NCI-H187 (cell line): ENCODE measurements at places on chromosomes 3 and 15.

DNA sequence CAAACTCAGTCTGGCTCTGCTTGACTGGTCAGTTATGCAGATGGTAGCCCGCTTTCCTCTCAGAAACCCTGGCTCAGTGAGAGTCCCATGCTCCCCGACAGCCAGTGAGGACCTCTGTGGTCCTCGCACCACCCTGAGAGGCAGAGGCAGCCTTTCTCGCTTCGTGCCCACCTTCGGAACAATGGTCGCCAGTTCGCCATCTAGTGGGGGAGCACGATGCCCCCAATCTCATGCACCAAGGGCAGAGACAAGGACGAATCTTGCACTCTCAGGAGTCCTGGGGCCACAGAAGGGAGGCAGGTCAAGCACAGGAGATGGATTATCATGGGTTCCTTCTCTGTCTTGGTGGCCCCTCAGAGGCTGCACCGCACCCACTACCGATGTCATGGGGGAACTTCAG is 75.2 kb downstream of the RHCG start:
- no peak for DNase-seq

- DNase-seq, result no peak
These were observed 11.8 kb downstream of the INO80 start for GRCh38 chr15:41104234-41104633.

- no peak for DNase-seq
These were observed 50.0 kb upstream of the DGKG start for GRCh38 chr3:186411994-186412393.

DNA sequence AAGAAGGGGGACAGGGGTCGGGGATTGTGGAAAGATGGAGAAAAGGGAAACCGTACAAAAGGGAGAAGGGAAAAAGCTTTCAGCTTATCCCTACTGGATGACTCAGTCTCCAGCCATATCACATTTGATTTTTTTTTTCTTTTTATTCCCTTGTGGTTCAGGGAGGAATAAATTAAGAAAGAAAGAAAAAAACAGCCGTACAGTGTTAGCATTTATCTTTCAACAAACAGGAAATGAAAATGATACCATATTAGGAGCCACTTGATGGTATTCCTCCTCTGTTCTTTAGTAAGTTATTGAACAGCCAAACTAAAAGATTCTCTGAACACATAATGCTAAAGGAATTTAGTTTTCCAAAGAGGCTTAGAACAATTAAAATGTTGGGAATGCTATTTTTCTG is 594.4 kb downstream of the FOXP1 start:
- no peak for DNase-seq

- DNase-seq, result no peak
These were observed 54.9 kb downstream of the DCUN1D1 start for GRCh38 chr3:182925330-182925943.

DNA sequence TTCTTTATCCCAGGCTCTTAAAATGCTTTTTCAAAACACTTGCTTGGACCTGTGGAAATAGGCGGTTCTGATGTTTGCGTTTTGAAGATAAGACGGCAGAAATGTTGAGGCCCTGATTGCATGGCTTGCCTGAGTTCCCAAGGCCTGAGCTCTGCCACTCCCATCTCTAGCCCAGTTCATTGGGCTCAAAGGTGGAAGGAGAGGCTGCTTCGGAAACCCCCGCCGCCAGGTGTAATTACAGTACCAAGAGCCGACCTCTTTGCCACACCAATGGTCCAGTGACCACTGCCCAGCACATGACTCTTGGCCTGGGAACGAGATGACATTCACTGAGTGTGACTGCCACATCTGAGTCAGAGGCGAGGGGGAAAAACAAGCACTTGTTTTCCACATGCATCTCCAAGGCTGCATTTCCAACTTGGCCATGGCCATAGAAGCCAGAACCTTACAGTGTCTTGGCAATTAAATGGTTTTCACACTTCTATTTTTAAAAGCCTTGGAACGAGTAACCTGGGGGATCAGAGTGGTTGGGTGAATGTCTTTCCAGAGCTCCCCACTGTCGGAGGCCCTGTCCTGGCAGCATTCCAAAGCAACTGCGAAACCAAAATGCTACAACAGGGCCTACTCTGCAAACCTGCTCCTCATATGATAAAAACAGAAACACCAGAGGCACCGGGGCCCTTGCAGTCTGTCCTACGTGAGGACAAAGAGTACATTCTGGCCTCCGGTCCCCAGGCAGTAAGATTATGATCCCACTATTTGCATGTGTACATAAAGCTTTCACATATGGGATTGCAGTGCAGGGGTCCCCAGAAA is 63.8 kb upstream of the CGNL1 start:
- DNase-seq, result no peak

GRCh38 chr3:173238091-173238490 is 97.1 kb upstream of the SPATA16 start:
- no peak for DNase-seq

DNA sequence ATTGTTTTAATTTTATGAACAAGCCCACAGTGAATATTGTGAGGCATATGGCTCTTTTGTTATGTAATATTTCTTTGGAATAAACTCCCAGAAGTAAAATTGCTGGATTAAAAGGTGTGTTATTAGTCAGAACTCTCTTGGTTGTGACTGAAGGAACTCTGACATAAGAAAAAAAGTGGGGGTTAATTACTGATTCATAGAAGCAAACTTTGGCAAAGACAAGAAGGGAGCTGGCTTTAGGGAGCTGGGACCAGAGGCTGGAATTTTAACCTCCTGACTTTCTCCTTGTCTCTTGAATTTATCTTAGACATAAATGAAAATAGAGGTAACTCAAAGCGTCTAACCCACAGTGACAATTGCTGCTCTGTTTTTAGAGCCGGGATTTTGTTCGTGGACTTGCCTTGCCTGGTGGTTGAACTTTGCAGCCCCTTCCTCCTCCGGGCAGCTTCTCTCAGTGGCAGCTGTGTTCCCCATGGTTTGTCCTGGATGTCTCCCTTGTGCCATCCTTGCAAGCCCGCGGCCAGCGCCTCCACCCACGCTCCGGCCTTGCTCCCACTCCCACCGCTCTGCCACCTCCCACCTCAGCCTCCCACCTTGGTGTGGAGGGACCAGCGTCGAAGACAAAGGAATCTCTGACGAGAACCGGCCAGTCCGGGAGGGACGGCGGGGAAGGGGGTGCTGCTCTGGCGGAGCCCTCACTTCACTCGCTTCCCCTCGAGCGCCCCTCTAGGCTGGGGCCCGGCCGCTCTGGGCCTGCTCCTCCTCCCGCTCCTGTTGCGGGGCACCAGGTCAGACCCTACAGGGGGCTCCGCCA is 28.0 kb downstream of the ARHGAP31 start:
- DNase-seq, result no peak

DNA sequence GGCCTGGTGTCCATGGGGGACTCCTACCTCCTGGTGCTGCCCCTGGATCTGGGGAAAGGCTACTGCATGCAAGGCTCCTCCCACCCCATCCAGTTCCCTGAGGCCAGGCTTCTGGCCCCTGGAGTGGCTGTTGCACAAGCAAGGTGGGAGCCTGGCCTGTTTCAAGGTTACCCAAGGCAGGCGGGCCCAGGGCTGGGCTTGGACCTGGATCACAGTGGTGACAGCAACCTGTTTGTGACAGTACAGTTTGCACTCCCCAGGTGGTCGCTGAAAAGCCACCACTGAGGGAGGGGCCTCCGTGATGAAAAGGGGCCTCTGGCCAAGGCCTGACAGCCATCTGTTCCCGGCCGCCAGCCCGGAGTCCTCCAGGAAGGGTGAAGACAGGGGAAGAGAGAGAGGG is 14.4 kb upstream of the KY start:
- no peak for DNase-seq

DNA sequence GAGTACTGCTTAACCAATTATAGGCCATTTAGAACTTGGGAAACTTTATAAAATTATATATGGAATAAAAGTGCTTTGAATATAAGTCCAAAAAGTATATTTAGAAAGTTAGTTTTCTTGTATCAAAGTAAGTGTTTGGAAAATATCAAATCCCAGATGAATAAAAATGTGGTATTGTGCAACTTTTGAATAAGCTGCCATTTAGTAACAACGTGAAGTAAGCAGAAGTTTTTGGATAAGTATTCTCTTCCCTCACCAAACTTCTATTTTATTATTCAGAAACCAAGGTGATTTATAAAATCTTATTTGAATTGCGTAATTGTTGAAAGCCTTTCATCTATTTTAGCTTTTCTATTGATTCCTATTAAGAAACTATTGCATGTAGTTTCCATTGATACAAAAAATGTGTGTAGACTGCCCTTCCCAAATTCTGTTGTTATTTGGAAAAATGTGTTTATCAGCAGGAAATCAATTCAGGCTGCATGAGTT is 806.2 kb downstream of the NSUN3 start:
- no peak for DNase-seq

DNA sequence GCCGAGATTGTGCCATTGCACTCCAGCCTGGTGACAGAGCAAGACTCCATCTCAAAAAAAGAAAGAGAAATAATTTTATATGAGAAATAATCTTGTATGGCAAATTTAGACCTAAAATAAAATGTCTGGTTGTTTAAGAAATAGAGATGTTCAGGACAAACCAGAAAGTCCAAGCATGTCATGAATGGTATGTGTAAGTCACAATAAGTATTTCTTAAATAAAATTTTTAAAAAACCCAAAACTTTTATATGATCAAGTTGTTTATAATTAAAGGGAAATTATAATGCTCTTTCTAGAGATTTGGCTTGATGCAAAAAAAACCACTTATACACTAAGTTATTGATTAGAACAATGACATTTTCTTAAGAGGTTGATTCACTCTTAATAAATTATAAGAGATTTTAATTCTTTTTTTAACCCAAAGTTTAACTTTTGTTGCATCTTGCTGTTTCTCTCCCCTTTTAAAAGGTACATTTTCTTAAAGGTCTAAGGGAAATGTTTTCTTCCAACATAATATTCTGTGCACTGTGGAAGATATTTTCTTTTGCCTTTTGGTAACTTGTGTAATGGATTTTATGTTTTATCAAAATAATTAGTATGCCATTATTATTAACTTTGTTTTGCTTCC is 105.7 kb downstream of the RTP4 start:
- DNase-seq, result no peak

GRCh38 chr3:16841041-16841753 is 43.6 kb upstream of the PLCL2 start:
- no peak for DNase-seq

DNA sequence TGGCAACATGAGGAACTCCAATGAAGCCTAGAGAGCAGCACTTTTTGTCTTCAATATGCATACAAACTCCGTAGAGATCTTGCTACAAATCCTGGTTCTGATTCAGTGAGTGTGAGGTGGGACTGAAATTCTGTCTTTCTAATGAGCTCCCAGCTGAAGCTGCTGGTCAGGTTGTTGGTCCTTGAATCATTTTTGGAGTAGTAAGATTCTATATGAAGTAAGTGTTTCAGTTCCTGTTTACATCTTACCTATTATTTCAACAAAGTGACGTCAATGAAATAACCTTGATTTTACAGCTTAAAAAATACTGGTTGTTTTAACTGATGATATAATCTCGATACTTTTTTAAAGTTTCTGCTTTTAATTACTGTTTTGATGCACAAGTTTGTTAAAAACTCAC is 33.9 kb downstream of the SHQ1 start:
- DNase-seq, result no peak

GRCh38 chr3:30539772-30540171 is 66.6 kb upstream of the TGFBR2 start:
- DNase-seq, result no peak

DNA sequence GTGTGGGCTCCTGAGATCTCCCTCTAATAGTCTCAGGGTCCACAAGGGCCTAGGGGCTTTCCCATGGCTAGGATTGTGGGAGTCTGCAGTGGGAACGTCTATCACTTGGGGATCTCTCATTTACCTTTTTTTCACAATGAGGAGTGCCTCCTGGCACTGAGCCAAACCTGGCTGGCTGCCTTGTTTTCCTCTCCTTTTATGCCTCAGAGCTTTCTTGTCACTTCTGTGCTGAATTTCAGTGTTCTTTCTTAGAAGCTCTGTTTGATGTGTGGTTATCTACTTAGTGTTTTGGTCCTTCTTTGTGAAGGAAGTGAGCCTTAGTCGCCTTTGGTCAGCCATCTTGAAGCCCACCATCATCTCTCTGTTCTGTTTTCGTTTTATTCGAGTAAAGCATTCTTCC is 33.9 kb downstream of the DOCK3 start:
- DNase-seq, result no peak

- no peak for DNase-seq
These were observed 4.6 kb downstream of the GLCE start for GRCh38 chr15:69164807-69165636.

DNA sequence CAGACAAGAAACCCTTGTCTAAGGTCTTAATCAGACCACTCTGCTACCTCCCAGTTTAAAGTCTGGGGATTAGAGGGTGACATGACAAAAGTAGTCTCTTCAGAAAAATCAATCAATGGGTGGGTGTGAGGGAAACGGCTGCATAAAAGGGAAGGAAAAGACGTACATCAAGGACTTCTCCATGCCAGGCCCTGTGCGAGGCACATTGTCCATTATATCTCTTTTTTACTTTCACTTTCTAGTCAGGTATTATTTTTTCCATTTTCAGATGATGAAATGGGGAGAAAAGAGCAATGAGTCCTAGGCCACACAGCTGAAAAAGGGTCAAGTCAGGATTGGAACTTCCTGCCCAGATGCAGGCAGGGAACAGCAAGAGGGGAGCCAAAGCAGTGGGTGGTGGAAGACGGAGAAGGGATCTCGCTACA is 4.6 kb upstream of the CX3CR1 start:
- no peak for DNase-seq
